ENCODE measurements at places on chromosomes 4 and X. TPM values are rescaled to one million over a fixed set of nuclear protein-coding genes. Genes with fewer than 3 reads are reported as not detected.

TRIM60 gene
- not detected for total RNA-seq

PNCK gene
- 2.5 TPM for total RNA-seq

MEPE gene
- not detected for total RNA-seq

FGFBP1 gene
- 12.5 TPM for total RNA-seq

ANK2 gene
- total RNA-seq: 8.8 TPM

AMBN gene
- not detected for total RNA-seq

CDKL5 gene
- total RNA-seq: 5.8 TPM

DAPP1 gene
- 95.5 TPM for total RNA-seq

GRK4 gene
- total RNA-seq: 3.4 TPM

TRIM2 gene
- 26.5 TPM for total RNA-seq

DDX53 gene
- not detected for total RNA-seq

MAGEC3 gene
- total RNA-seq: not detected

CT83 gene
- total RNA-seq: not detected

FAM184B gene
- not detected for total RNA-seq

ARR3 gene
- not detected for total RNA-seq

SLC25A53 gene
- total RNA-seq: 3.4 TPM

NAA11 gene
- total RNA-seq: not detected

CXCL10 gene
- total RNA-seq: 0.34 TPM

ADAMTS3 gene
- total RNA-seq: 0.78 TPM

TMEM47 gene
- total RNA-seq: 14.5 TPM

BST1 gene
- total RNA-seq: 0.14 TPM

IL2RG gene
- 0.36 TPM for total RNA-seq

MAGEB10 gene
- not detected for total RNA-seq

USP26 gene
- total RNA-seq: not detected

NEUROG2 gene
- total RNA-seq: not detected

RBM46 gene
- 0.34 TPM for total RNA-seq

SLC25A6 gene
- total RNA-seq: 314 TPM

RFC1 gene
- 66.3 TPM for total RNA-seq

GAGE12E gene
- total RNA-seq: not detected

CPLX1 gene
- total RNA-seq: not detected

FGF5 gene
- 15.2 TPM for total RNA-seq

USP51 gene
- total RNA-seq: under 0.01 TPM

MAGEA11 gene
- total RNA-seq: not detected

HMX1 gene
- not detected for total RNA-seq
